ENCODE measurements at places on chromosomes 13 and 19. TPM values are rescaled to one million over a fixed set of nuclear protein-coding genes. Genes with fewer than 3 reads are reported as not detected.

DNA sequence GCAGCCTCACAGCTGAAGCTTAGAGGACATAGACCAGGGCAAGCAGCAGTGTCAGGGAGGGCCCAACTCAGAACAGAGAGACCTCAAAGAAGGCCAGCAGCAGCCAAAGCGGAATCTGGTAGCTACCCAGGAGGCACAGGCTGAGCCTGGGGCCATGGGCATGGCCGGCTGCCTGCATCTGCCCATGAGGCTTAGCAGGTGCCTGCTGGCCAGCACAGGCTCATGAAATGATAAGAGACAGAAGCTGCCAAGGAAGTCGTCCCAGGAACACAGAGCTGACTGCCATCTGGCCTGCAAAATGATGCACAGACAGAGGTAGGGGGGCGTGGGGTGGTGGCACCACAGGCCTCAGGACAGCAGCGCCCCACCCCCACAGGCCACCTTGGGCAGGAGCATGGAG, 29.2 kb downstream of the TUBA3C start:
- H3K4me1 ChIP-seq: no peaks in the 10 kb centered on the region
- no peaks in the 10 kb centered on the region for H3K27me3 ChIP-seq
- DNase-seq: no peak
- H3K27ac ChIP-seq: no peak overlapping the region
- no peak overlapping the region for H3K4me3 ChIP-seq

GRCh38 chr19:54431255-54431838, 16.1 kb downstream of the TTYH1 start:
- no peak overlapping the region for H3K4me3 ChIP-seq
- peaks cover 6% of the 10 kb centered on the region for H3K36me3 ChIP-seq
- H3K27ac ChIP-seq: no peak overlapping the region
- DNase-seq: no peak
- H3K4me1 ChIP-seq: peaks cover 12% of the 10 kb centered on the region

DNA sequence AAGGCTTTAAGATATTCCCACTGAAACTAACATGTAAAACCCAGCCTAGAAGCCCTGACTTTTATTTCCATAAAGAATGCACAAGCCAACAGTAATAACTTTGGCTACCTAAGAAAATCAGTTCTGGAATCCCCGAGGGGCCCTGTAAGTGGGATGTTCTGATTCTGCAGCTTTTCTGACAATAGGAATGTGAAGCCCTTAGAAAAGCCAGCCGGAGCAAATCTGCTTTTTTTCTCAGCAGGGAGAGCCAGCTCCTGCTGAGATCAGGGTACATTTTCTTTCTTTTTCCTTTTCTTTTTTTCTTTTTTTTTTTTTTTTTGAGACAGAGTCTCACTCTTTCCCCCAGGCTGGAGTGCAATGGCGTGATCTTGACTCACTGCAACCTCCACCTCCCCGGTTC, 8.0 kb upstream of the GARRE1 start:
- DNase-seq: no peak
- no peak overlapping the region for H3K27ac ChIP-seq
- H3K4me3 ChIP-seq: no peak overlapping the region

DNA sequence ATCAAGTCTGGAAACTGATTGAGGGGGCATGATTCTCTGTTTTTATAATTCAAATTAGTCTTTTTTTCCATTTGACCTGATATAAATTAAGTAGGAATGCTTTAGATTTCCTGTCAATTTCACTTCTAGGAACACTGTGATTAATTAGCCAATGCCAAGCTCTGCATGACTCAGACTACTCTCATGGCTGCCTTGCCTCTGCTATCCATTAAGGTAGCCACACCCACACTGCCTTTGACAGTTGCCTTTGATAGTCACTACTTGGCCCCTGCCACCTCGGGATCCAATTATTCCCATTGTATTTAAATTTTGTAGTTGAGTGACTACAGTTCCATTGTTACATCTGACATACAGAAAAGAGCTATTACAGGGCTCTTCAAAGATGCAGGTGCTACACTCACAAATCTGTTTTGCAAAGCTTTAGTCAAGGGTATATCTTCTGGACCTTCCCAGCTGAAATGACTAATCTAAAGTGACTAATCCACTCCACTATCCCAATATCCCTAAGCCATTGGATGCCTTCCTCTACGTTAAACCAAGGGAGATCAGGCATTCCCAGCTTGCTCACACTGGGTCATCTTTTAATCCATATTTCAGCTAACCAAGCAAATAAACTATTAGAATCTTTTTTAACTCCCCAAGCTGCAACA, 1193.1 kb upstream of the MIR17HG start:
- H3K27ac ChIP-seq: no peak overlapping the region
- no peaks in the 10 kb centered on the region for H3K27me3 ChIP-seq
- DNase-seq: no peak
- no peak overlapping the region for H3K4me3 ChIP-seq
- no peaks in the 10 kb centered on the region for H3K36me3 ChIP-seq

GRCh38 chr19:11200015-11200574, 2.8 kb upstream of the KANK2 start:
- no peak overlapping the region for H3K27ac ChIP-seq
- H3K4me3 ChIP-seq: no peak overlapping the region
- H3K4me1 ChIP-seq: peaks cover 14% of the 10 kb centered on the region
- no peak for DNase-seq
- H3K27me3 ChIP-seq: peaks cover 16% of the 10 kb centered on the region
- no peaks in the 10 kb centered on the region for H3K36me3 ChIP-seq

GRCh38 chr13:28286263-28286662, 147.9 kb downstream of the PAN3 start:
- H3K27ac ChIP-seq: no peak overlapping the region
- peaks cover 10% of the 10 kb centered on the region for H3K4me1 ChIP-seq
- H3K36me3 ChIP-seq: peaks cover 49% of the 10 kb centered on the region
- H3K4me3 ChIP-seq: no peak overlapping the region
- no peak for DNase-seq
- no peaks in the 10 kb centered on the region for H3K27me3 ChIP-seq

DNA sequence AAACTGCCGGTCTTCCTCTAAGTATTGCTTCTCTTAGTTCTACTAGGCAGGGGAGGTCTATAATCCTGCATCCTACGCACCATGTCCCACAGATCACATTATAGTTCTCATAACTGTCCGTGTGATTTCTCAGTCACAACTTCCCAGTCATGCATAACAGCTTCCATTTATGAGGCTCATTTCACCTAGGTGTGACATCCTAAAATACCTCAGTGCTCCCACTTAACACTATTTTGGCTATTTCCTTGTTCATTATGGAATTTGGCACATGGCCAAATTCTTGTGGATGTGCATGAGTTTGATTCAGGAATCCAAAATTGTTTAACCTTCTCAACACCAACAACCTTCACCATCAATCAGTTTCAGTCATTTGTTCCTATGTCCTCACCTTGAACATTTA, 989.9 kb downstream of the OLFM4 start:
- no peak for DNase-seq
- no peak overlapping the region for H3K27ac ChIP-seq
- no peaks in the 10 kb centered on the region for H3K27me3 ChIP-seq
- H3K4me3 ChIP-seq: no peak overlapping the region
- no peaks in the 10 kb centered on the region for H3K36me3 ChIP-seq
- H3K4me1 ChIP-seq: no peaks in the 10 kb centered on the region

GRCh38 chr13:27465611-27466010, 15.2 kb upstream of the MTIF3 start:
- peaks cover 6% of the 10 kb centered on the region for H3K4me1 ChIP-seq
- no peaks in the 10 kb centered on the region for H3K27me3 ChIP-seq
- no peak overlapping the region for H3K4me3 ChIP-seq
- no peak for DNase-seq
- no peaks in the 10 kb centered on the region for H3K36me3 ChIP-seq

DNA sequence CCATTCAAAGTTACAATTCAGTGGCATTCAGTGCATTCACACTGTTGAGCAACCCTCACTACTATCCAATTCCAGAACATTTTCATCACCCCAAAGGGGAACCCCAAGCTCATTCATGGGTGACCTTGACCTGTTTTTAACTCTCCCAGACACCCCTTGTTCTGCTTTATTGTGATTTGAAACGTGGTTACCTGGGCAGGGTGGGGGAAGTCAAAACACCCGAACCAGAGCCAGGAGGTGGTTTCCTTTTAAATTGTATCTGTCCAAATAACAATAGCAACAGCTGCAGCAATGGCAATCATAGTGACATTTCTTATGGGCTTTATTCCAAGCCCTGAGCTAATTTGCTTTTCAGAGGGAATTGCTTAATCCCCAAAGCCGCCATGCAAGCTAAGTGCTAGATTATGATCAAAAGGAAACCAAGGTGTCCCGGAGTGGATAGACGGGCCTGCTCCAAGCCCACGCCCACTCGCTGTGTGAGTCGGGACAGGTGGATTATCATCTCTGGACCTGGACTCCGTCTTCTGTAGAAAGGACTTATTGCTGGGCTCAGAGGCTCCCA, 6.1 kb downstream of the PTGIR start:
- peaks cover 64% of the 10 kb centered on the region for H3K4me1 ChIP-seq
- no peaks in the 10 kb centered on the region for H3K36me3 ChIP-seq
- H3K27me3 ChIP-seq: no peaks in the 10 kb centered on the region
- no peak overlapping the region for H3K4me3 ChIP-seq

The LHB gene
- total RNA-seq: 0.63 TPM
